GM04504 (cell line): ENCODE measurements at places on chromosomes 12 and 14.
A peak's percentile ranks its signal among the peaks of the same experiment; 100 is the strongest.

DNA sequence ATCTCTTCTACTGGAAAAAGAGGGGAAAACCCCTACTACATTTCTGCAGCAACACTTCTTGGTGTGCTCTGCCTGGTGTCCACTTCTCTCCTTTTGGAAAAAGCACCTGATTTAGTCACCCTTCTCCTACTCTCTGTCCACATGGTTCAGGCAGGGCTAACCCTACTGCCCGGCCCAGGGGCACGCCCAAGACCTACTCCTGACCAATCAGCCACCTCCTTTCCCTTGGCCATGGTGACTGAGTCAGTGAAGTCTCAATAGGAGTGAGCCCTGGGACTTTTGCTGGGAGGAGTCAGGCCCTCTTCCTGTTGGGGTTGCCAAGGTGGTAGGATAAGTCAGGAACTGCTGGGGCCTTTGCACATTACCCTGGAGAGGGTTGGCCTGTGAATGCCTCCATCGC is 52.5 kb upstream of the MYL2 start:
- no peak for DNase-seq

DNA sequence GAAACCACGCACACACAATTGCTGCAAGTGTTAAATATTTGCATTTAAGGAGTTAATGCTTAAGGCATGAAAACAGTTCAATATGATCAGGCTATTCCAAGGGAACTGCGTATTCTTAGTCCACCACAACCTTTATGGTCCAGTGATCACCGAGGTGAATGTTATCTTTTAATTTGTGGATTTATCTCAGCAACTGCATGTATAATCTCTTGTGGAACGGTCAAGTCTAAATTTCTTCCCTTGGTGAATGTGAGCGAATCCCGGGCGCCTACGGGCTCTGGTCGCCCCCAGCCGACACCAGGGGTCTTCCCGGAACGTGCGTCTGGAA is 999 bp upstream of the AK7 start:
- DNase-seq: no peak

DNA sequence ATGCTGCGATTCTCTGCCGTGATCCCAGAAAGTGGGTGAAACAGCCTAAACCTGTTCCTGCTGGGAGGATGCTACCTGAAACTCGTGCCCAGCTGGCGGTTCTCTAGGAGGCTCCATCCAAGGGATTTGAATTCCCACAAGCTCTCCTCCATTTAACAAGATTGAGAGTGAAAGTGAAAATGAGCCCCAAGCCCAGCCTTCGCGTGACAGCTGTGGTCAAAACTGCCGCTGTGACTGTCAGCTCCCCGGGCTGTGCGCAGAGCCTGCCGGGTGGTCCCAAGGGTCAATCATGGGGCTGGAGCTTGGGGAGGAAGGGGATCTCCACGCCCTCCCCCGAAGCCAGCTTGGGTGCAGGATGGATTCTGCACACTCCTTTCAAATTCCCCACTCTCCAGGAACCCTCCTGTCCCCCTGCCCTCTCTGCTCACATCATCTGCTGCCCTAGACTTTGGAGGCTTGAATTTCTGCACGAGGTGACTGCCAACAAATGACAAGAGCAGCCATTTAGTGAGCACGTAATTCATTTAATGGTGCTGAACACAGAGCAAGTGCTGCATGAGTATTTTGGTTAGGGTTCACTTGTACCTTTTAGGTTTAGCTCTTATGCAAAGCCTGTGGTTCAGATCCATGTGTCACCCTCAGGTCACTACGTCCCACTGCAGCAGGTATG is 5.3 kb downstream of the ASB2 start:
- DNase-seq: no peak

DNA sequence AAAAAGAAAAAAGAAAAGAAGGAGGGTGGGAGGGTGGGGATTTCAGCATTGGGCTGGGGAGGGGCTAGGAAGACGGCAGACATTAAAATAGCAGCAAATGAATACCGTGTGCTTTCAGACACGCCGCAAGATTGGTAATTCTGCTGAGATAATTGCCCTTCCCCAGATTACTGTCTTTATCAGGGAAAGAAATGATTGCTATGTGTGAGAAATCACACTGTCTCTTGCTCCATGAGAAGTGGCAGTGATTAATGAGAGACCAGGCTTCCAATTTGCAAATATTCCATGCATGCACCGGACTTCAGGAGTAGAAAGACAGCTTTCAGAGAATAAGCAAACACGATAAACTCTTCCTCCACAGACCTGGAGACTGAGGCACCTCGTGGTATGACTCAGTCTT is 7.6 kb upstream of the KCNA5 start:
- DNase-seq: no peak

DNA sequence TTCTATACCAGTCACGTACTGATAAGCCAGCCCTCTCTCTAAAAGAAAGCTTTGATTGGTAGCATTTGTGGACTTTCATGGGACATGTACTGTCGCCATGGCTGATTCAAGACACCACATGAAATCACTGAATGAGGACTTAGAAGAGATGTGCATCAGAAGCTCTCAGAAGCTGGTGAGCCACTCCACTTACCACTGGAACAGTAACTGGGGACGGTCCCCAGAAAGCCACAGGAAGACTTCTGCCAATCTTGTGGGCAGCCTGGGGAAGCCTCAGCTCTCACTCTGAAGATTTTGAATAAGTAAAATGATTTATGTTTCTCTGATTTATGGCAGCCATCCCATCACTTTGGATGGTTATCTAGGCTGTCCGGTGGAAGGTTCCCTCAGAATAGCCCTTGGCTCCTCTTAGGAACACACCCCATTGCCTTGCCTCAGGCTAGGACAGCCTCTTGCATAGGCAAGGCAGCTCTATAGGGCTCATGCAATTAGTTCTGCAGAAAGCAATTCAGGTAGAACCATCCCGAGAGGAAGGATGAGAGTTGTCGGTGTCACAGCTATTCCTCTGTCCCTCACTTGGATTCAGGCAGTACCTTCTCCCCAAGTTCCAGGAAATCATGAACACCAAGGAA is 9.8 kb downstream of the DHRS1 start:
- no peak for DNase-seq

DNA sequence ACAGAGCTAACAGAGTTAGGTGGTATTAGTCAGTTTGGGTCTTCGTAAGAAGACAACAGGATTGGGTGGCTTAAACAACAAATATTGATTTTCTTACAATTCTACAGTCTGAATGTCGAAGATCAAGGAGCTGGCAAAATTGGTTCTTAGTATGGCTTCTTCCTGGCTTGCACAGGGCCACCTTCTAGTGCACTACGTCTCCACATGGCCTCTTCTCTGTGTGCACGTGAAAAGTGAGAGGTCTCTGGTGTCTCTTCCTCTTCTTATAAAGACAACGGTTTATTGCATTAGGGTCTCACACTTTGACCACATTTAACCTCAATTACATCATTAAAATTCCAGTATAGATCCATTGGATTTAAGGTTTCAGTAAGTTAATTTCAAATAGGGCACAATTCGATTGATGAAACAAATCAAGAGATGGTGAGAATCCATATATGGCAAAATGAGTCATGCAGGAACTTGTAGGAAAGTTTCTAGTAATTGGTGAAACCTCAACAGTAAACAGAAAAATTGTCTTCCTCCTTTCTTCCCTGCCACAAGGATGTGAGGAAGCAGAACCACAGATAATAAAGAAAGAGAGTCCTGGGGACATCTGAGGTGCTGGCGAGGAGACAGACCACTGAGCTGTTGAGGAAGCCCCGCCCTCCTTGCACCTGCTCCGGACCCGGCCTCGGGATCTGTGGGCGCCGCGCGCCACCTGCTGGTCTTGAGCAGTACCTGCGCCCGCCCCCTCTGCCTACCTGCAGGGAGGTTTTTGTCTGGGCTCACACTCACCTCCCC is 846.7 kb downstream of the TMEM121 start:
- no peak for DNase-seq

GRCh38 chr14:81096656-81097055 is 124.1 kb downstream of the GTF2A1 start:
- DNase-seq: no peak

GRCh38 chr14:88592031-88592430 is 29.2 kb downstream of the ZC3H14 start:
- DNase-seq: no peak

GRCh38 chr12:86122846-86123468 is 133.2 kb downstream of the MGAT4C start:
- DNase-seq: no peak

DNA sequence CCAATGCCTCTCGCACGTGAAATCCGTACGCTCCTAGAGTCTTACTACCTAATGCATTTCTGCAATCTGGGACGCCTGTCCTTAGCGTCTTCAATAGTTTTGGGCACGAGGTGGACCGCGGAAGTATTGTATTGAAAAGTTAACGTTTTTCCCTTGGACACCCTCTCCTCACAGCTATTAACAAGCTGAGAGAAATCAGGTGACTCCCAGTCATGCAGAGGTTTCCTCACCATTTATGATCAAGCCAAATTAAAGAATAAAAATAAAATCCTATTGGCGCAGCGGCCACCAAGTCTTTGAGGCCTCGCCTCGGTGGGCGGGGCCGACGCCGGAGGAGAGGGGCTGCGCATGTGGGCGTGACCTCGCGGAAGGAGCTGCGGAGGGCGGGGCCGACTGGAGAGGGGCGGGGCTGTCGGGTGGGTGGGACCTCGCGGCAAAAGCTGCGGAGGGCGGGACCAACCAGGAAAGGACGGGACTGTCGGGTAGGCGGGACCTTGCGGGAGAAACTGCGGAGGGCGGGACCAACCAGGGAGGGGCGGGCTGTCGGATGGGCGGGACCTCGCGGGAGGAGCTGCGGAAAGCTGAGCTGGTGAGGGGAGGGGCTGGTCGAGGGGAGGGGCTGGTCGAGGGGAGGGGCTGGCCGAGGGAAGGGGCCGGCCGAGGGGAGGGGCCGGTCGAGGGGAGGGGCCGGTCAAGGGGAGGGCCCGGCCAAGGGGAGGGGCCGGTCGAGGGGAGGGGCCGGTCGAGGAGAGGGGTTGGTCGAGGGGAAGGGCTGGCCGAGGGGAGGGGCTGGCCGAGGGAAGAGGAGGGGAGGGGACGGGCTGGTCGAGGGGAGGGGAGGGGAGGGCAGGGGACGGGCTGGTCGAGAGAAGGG is 1.1 kb upstream of the PPP2R5C start:
- peak; percentile 94 for DNase-seq

- DNase-seq: no peak
These were observed 264.2 kb downstream of the TMEM132C start for GRCh38 chr12:128531170-128531569.

DNA sequence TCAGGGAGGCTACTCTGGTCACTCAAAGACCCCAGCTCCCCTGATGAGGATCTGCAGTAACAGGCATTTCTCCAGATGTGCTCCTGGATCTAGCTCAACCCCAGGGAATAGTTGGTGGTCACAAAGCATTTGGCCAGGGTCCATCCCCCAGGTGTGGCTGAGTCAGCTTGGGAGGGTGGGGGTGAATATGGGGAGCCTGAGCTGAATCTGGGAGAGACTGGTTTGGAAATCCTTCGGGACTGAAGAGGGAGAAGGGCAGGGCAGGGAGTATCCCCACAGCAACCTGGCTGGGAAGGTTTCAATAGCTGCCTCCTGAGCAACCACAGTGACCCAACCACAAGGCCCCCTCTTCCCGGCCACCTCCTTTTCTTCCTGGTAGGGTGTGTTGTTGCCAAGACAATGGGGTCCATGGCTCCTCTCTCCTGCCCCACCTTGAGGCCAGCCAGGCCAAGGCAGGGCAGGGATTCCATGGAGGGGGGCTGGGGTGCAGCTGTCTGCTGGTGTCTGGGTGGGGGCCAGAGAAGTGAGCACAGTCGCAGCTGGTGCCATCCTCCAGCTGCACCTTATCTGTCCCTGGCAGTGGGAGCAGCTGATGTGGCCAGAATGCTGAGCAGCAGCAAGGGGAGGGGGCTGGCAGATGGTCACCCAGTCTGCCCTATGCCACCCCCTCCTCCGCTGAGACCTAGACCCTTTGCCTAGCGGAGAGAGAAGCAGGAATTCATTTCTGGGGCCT is 5.5 kb downstream of the ASIC1 start:
- no peak for DNase-seq

DNA sequence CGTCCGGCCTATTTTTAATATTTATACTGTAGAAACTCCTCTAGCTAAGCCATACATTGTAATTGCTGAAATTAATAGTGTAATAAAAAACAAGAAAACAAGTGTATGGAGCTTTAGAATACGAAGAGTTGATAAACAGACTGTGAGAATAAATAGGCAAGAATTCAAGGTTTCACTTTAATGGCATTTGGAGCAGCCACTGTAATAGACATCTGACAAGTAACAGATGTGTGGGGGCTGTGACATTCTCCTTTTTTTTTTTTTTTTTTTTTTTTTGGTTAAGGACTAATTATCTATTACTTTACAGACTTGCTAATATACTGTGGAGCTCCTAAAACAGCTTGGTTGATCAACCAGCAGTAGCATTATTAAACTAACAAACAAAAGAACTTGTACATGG is 42.1 kb upstream of the CFAP54 start:
- DNase-seq: no peak

GRCh38 chr14:86038387-86039042 is 508.6 kb downstream of the FLRT2 start:
- DNase-seq: peak; percentile 19

DNA sequence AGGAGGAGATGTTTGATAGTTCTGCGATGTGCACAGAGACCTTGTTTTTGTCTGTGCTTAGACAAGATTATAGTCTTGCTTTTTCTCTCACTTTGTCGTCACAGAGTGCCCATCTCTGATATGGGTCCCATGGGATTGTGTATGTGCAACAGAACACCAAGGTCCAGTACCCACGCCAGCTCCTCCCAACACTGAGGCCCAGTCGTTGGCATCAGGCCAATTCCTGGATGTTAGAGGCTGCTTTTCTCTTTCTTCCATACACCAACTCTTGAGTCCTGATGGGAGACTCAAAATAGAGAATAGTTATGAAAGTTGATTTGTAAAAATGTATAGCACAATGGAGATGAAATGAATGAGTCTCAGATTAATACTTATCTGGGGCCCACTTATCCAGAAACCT is 22.7 kb upstream of the PRMT8 start:
- DNase-seq: no peak

GRCh38 chr14:94673071-94673470 is 60.9 kb downstream of the SERPINA3 start:
- no peak for DNase-seq

DNA sequence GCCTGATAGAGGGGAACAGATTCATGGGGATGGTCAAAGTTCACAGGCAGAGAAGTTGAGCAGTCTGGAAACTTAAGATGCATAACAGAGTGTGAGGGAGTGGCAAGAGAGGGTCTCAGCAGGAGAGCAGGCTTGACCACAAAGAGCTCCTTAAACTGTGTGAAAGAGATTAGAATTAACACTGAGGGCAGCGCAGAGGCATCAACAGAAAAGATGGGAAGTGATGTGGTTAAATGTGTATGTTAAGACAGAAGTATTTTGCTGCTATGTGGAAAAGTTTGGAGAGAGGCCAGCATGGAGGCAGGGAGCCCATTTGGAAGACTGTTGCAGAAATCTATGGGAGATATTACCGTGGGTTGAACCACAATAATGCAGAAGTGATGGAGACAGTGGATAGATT is 122.7 kb upstream of the LMNTD1 start:
- DNase-seq: no peak
